ENCODE measurements at places on chromosomes 11 and 22.

DNA sequence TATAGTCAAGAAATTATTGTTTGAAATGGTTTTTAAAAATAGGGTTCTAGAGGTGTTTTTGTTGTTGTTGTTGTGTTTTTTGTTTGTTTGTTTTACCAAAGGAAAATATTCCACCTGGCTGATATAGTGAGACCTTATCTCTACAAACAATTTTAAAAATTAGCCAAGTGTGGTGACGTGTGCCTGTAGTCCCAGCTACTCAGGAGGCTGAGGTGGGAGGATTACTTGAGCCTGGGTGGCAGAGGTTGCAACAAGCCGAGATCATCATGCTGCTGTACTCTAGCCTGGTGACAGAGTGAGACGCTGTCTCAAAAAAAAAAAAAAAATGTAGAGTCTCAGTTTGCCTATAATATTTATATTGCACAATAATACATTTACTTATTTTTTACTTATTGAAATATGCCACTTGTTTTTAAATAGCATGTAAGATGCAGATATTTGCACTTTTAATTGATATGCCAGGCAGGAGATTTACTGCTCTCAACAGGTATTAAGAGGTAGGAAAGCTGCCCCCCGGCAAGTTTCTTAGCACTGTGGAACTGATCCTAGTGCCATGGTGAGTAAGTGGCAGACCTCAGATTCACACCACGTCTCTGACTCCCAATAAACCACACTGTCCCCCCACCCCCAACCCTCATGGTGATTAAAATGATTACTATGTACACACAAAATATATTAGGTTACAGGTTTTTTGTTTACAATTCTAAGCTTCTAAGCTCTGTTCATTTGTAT, 157.4 kb downstream of the TEAD1 start:
- DNase-seq, result no peak

GRCh38 chr11:59222464-59223060, 9.8 kb upstream of the MPEG1 start:
- DNase-seq, result no peak

DNA sequence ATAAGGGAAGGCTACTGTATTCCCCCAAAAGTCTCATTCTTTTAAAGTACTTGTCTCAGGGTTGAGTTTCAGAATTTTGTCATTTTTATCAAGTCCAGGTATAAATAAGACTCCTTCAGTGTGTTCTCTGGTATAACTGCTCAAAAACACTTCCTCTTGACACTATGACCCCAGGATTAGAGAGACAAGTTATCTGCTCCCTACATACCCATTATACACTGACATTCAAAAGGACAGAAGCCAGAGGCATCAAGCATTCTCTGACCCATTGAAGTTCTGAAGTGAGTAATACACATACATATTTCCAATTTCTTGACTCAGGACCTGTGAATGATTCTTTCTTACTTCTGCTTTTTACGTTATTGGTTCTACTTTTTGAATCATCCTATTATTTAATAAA, 447.8 kb upstream of the CNTN5 start:
- DNase-seq, result no peak

- no peak for DNase-seq
These were observed 98.2 kb upstream of the NAV2 start for GRCh38 chr11:19614370-19614940.

DNA sequence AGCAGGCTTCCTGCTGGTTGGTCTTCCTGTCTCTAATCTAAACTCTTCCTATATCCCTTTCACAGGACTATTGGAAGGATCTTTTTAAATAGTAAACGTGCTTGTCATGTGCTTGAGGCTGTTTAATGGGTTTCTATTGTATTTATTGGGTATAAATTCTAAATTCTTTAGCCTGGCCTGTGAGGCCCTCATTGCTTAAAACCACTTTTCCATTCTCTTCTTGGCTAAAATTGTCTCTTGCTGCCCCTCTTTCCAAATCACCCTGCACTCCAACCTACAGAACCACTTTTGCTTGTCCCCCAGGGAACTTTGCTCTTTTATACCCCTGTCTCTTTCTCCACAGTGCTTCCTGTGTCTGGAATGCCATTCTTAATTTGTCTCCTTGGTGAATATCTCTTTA, 46.4 kb upstream of the MUC15 start:
- DNase-seq, result no peak
